Purkinje cell (primary cell): ENCODE measurements at places on chromosomes 13 and 19. TPM values are rescaled to one million over a fixed set of nuclear protein-coding genes. Genes with fewer than 3 reads are reported as not detected.

The CGB3 gene
- not detected in 2 replicates for polyA plus RNA-seq

The SNRNP70 gene
- polyA plus RNA-seq: 6.3 and 7.5 TPM in 2 replicates

The ERICH4 gene
- polyA plus RNA-seq: not detected in 2 replicates

The EDDM13 gene
- polyA plus RNA-seq: not detected in 2 replicates

The SHANK1 gene
- 0.11 TPM in 2 replicates for polyA plus RNA-seq

The GRK1 gene
- polyA plus RNA-seq: not detected in 2 replicates

The APOC1 gene
- polyA plus RNA-seq: 5.7 and 19.8 TPM in 2 replicates

The ZNF221 gene
- polyA plus RNA-seq: 4.2 TPM in 1 of 2 replicates, not detected in the other

The KRTDAP gene
- polyA plus RNA-seq: 0.58 and 1.7 TPM in 2 replicates
